Effector CD8-positive, alpha-beta T cell (primary cell): ENCODE measurements at places on chromosomes 13 and 19.
A peak's percentile ranks its signal among the peaks of the same experiment; 100 is the strongest.

GRCh38 chr13:47433461-47434005 is 536.7 kb upstream of the HTR2A start:
- DNase-seq: no peak

GRCh38 chr13:76683168-76683567 is 203.0 kb downstream of the KCTD12 start:
- no peak for DNase-seq

DNA sequence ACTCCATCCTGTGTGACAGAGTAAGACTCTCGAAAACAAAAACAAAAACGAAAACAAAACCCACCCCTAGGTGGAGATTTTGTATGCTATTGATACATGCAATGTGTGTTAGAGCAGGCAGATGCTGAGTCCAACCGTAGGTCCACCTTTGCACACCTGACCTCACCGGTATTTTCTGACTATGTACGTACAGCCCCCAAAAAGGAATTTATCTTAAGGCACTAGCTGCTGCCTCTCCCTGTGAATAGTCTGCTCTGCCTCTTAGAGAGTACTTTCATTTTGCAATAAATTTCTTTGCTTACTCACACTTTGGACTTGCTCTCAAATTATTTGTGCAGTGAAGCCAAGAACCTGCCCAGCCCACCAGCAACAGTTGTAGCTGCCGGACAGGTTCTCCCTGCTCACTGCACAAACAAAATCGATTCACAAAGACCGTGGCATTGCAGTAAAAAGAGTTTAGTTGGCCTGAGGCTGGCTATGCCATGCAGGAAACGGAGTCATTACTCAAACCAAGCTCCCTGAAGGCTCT is 8.2 kb upstream of the ZNF77 start:
- DNase-seq: no peak

GRCh38 chr13:24247016-24247415 is 62.4 kb upstream of the C1QTNF9 start:
- no peak for DNase-seq

GRCh38 chr13:25447396-25447795 is 75.6 kb downstream of the ATP8A2 start:
- DNase-seq: no peak

DNA sequence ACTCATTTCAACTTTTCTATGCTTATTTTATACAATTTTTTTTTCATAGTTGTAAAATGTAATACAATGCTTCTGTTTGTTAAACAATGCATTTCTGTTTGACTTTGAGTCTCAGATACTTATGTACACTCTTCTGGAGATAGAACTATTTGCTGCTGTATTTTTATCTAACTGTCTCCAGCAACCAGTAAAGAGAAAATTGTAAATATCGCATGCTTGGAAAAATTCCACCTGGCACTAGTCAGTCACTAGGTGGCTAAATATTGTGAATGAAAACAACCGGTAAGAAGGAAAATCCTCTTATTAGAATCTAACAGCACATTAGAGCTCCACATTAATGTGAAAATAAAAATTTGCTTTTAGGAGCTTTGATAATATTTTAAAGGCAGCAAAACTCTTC is 876.5 kb downstream of the PCDH9 start:
- DNase-seq: no peak

DNA sequence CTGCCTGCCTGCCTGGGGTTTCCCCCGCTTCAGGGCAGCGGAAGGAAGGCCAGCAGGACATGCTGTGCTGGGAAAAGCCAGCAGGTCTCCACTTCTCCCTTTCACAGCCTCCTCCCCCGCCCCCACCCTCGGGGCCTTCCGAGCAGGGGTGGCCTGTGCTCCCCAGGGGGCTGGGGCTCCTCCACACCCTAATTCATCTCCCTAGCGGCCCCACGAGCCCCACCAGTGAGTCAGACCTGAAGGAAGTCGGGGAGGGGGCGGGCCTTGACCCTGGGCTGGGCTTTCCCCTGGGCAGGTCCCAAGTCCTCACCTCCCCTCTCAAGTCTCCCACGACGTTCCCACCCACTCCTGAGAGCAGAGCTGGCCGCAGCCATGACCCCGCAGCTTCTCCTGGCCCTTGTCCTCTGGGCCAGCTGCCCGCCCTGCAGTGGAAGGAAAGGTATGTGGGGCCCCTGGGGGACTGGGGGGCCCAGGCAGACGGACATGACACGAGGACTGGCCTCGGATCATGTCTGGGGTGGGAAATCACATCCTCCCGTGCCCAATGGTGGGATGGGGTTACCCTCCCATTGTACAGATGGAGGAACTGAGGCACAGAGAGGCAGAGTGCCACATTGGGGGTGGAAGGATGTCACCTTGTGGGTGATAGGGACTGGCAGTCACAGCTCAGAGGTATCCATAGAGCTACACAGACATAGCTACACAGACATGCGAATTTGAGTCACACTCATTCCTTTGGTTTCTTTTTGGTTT is at the start of gene EBI3:
Gene EBI3, plus strand, starts transcription at position 345 of the 753 bp plus-strand sequence. Its CDS starts 28 bp downstream, at position 373.
- DNase-seq: no peak

DNA sequence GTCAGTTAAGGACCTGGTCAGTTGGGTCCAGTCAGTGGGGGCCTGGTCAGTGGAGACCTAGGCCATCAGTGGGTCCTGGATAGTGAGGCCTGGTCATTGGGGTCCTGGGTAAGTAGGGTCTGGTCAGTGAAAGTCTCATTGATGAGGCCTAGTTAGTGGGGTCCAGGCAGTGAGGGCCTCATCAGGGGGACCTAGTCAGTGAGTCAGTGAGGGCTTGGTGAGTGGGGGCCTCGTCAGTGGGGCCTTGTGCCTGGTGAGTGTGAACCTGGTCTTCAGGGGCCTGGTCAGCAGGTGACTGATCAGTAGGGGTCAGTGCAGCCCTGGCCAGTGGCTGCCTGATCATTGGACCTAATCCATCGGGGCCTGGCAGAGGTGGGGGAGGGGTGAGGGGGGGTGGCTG is 42.6 kb upstream of the TPM4 start:
- DNase-seq: no peak

DNA sequence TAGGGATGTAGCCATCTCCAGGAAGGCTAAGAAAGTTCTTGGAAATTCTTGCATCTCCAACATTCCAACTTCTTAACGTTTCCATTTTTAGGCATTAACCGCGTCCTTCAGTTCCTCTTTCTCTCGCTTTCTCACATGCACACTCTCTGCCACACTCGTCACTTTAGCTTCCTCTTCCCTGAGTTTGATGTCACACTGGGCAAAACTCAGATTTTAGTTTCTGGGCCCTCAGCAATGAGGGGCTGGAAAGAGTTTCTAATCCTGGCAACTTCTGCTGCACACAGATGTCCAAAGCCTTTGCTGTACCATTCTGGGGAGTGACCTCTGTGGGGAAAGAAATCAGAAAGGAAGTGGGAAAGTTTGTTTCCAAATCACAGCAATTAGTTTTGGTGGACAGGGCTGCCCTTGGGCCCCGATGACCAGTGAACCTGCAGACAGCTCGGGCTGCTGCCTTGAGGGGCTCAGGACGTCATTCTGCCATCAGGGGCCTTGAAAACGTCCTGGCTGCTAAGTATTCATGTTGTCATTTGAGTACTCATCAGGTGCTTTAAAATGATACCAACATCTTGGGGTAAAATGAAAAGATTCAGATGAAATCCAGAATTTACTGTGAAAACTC is 89.3 kb downstream of the KL start:
- DNase-seq: no peak

GRCh38 chr19:35352448-35353304 is 5.0 kb downstream of the FFAR1 start:
- DNase-seq: peak; percentile 47

DNA sequence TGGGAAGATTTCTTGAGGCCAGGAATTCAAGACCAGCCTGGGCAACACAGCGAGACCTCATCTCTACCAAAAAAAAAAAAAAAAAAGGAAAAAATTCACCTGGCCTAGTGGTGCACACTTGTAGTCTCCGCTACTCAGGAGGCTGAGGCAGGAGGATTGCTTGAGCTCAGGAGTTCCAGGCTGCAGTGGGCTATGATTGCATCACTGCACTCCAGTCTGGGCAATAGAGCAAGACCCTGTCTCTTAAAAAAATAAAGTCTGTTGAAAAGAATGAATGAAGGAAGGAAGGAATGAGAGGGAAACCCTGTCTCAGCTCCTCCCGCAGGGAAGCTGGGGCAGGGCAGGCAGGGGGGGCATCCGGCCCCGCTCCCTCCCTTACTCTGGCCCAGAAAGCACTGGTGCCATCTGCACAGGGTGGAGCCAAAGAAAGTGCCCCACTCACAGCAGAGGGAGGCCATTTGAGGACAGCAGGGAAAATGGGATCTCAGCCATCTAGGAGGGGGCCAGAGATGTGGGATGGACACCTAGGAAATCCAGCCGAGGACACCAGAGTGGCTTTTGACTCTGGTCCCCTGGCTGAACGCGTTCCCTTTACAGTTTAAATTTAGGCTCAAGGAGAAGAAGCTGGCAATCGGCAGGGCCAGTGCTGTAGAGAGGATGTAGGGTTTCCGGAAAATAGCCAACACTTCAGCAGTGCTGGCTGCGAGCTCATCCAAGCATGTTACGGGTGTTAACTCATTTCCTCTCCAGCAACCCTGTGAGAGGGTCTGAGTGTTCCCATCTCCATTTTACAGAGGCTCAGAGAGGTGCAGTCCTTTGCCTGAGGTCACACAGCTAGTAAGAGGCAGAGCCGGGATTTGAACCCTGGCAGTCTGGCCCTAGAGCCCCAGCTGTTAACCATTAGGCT is 3.6 kb upstream of the HPN start:
- DNase-seq: no peak

DNA sequence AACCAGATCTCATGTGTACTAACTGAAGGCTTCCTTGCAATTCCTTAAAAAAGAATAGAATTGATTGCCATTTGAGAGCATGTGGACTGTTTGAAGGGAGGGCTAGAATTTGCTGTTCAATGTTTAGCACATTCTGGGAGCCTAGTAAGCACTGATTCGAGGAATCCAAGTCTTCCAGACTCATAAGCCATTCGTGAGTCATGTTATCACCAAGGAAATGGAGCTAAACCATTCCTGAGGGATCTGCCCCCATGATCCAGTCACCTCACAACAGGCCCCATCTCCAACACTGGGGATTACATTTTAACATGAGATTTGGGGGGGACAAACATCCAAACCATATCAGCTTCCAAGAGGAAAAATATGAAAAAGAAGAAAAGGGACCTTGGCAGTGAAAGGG is 276.4 kb downstream of the KCNRG start:
- DNase-seq: no peak

DNA sequence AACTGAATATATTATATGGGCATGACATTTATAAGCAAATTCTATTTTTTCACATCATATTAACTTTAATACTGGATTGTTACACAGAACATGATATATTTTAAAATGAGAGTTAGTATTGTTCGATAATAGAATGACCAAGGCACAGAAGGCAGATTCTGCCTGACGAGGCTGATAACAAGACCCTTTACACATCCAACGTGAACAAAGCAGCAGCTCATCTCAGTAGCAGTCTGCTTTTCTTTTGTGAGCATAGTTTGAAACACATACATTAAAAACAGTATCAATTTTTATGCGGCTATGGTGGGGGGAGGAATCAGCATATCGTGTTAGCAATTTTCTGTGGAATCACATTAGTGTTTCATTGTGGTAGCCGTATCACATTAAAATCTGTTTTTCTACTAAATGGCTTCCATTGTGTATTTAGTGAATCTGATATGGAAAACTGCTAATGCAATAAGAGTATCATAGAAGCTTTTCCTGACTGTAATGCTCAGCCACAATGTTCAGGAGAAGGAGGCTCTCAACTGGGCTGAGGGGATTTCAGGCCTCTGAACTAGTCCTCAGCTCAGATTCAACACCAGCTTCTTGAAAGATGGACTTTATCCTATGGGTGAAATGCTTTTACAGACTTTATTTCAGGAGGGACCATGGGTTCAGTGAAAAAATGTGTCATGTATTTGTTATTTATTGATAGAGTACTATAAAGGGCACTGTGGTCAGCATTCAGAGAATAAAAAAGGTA is 4.0 kb downstream of the SMAD9 start:
- no peak for DNase-seq

GRCh38 chr13:40251343-40252032 is 415.0 kb downstream of the FOXO1 start:
- no peak for DNase-seq

DNA sequence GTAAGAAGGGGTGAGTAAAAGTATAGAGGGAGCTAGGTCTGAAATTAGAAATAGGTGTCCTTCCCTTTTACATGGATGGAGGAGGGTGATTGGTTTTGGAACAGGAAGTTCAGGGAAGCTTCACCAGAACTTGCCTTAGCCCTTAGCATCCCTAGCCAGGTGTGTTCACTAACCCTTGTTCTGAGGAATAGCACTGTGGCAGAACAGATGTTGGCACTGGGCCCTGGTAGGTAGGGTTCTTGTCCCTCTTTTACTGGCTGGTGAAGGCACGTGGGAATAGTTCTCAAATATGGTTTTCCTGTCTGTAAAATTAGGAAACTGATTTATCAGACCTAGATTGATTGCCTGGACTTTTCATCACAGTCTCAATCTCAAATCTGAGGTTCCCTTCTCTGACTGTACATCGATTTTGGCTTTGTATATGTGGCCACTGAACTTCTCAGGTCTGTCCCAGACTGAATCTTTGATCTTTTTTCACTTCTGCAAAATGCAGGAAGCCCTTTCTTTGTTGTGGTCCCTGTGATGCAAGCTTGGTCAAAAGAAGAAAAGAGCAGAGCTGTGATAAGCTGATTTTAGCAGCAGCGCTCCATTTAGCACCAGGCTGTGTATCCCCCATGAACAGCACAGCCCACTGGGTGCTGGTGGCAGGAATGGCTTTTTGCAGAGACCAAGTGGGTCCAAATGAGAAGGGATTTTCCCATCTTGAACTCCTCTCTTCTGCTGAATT is 86.2 kb upstream of the HTR2A start:
- DNase-seq: no peak

- no peak for DNase-seq
Observed at GRCh38 chr13:113415825-113416224, 37.5 kb downstream of the ADPRHL1 start.

- no peak for DNase-seq
Observed at GRCh38 chr13:66745307-66745706, 484.8 kb downstream of the PCDH9 start.

- no peak for DNase-seq
Observed at GRCh38 chr13:98214008-98214643, 37.1 kb upstream of the RNF113B start.

DNA sequence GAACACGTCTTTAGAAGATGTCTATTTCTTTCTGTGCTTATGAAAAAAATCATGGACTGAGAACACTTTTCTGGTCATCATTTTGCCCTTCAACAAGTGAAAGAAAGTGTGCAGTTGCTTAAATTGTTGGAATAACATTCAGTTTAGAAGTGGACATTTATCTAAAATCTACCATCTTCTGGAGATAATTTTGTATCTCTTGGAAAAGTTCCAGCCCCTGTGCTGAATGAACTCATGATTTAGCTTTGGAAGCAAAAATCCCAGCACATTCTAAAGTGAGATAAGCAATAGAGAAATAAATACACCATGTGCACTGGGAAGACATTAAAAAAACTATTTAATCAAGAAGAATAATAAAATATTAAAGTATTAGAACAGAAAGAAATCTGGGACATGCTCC is 1420.8 kb upstream of the SLC10A2 start:
- no peak for DNase-seq

GRCh38 chr13:111337206-111337605 is 16.8 kb downstream of the TEX29 start:
- no peak for DNase-seq

DNA sequence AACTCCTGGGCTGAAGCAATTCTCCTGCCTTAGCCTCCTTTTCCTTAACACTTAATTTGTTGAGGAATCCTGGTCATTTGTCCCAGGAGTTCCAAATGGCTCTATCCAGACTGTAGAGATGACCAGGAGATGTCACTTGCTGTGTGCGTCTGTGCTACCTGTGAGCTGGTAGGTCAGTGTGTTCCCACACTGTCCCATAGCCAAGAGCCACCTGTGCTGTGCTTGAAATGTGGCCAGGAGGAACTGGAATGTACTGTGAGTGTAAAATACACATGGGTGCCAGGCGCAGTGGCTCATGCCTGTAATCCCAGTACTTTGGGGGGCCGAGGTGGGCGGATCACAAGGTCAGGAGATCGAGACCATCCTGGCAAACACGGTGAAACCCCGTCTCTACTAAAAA is 29.4 kb upstream of the KDM4B start:
- DNase-seq: no peak
